ENCODE measurements at places on chromosomes 6 and 20.

DNA sequence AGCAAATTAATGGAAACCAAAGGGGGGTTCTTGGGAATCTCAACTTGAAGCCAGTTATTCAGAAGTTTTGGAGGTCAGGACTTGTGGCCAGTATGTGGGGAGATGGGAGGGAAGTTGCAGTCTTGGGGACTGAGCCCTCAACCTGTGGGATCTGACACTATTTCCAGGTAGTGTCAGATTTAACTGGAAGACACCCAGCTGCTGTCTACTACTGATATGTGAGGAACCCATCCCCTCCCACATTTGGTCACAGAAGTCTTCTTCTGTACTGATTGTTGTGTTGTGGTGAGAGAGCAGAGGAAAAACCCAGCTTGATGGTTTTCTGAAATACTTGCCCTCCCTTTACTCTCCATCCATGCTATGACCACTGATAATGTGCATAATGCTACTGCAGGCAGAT, 134.0 kb downstream of the QRSL1 start:
- no peak for DNase-seq

DNA sequence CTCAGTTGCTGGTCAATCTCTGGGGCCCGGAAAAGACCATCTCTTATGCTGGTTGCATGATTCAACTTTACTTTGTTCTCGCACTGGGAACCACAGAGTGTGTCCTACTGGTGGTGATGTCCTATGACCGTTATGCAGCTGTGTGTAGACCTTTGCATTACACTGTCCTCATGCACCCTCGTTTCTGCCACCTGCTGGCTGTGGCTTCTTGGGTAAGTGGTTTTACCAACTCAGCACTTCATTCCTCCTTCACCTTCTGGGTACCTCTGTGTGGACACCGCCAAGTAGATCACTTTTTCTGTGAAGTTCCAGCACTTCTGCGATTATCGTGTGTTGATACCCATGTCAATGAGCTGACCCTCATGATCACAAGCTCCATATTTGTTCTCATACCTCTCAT, 4.3 kb downstream of the OR2J3 start:
- no peak for DNase-seq

DNA sequence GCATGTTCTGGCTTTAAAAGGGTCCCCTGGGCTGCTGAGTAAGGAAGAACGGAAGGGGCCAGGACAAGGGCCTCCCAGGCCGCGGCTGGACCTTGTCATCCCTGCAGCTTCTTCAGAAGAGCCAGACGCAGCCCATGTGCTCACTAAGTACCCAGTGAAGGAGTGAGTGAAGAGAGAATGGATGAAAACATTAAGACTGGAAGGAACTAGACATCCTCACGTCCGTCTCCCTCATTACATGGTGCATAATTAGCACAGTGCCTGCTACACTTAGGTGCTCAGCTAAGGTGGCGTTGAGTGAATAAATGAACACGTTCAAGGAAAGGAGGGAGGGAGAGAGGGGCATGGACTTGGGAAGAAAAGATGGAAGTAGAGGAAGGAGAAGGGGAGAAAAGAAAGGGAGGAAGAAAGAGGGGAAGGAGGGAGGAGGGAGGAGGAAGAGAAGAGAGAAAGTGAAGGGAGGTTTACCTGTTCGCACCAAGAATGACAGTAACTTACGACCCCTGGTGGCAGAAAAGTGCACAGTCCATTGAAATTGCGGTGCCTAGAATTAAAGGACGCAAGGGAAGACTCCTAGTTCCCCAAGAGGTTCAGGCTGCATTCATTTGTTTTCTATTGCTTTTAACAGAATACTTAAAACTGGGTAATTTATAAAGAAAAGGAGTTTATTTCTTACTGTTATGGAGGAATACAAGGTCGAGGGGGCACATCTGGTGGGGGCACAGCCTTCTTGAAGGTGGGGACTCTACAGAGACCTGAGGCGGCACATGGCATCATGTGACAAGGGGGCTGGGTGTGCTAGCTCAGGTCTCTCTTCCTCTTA, 8.0 kb downstream of the TP53RK start:
- DNase-seq, result peak; percentile 30

GRCh38 chr6:158149641-158150040, 18.4 kb downstream of the SERAC1 start:
- no peak for DNase-seq

DNA sequence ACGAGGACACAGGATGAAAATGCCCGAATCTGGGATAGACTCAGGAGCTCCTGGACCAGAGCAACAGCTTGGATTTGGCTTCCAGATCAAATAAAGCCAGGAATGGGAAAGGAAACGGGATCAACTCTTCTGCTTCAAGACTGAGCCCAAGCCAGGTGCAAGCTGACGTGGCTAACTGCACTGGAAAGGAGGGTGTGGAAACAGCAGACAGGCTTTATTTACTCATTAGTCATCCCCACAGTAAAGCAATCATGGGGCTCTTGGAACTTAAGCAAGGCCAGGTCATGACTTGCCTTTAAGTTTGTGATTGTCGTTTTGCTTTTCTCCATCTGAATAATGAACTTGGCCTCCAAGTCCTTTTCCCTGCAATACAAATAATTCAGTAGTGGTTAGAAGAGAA, 45.2 kb downstream of the KIF16B start:
- DNase-seq, result no peak

Measured in activated T-helper 1 cell treated with Interleukin-2 at 50 U/mL for 16 hours (primary cell).